ELF-1 (cell line): ENCODE measurements at places on chromosomes 13 and 19.

- peak; percentile 72 for DNase-seq
These were observed 26.4 kb downstream of the DNM2 start for GRCh38 chr19:10744253-10744798.

DNA sequence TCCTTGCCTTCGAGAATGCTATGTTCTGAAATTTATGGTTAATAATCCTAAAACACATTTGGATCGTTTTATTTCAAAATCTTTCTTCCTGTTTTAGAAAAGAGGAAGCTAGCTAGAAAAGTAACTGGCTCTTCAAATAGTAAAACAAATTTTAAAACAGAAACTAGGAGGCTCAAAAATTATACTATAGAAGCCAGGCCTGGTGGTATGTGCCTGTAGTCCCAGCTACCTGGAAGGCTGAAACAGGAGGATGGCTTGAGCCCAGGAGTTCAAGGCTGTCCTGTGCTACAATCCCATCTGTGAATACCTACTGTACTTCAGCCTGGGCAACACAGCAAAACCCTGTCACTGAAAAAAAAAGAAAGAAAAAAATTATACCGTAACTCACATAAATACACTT lies 57.9 kb downstream of the ELF1 start:
- no peak for DNase-seq

GRCh38 chr19:34057155-34057554 lies 115.1 kb upstream of the LSM14A start:
- no peak for DNase-seq

DNA sequence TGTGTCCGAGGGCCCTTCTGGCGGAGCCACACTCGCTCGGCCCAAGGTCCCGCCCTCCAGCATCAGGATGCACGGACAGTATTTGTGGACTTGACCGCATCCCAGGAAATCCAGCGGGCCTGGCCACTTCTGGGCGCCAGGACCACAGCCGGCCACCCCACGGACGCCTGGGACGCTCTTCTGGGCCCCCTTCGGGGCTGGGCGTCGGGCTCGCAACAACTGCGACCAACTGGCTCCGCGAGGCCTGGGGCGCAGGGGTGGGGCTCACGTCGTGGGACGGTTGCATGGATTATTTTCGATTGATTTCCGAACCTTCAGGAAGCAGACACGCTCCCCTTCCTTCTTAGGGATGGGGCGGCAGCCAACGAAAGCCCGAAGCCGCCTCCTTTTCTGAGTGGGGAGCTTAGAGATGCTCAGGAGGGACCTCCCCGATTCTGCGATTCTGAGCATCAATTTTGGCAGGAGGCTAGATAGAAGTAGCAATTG lies 521 bp upstream of the NUP58 start:
- DNase-seq, result no peak

- peak; percentile 42 for DNase-seq
These were observed 636 bp downstream of the SF3A2 start for GRCh38 chr19:2237051-2237868.

- DNase-seq, result no peak
These were observed at the start of gene LGALS14 for GRCh38 chr19:39704181-39705044. TSS of gene LGALS14 (plus strand) at chr19:39704481. CDS start at chr19:39704529, 48 bp downstream.

- peak; percentile 58 for DNase-seq
These were observed 13.2 kb downstream of the FUZ start for GRCh38 chr19:49799798-49800376.

DNA sequence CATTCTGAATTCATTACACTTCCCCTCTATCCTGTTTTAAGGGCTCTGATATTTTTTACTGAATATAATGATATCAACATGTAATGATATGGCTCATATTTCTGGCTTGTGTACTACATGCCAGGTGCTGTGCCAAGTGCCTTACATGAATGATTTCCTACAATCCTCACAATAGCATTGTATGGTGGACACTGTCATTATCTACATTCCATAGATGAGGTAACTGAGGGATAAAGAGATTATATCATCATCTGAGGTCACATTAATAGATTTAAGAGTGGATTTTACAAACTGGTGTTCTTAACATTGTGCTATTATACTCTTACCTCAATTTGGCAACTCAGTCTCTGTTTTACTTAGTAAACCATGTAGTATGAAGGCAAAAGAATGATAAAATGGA lies 502.0 kb downstream of the LIG4 start:
- DNase-seq, result no peak

- DNase-seq, result no peak
These were observed 12.8 kb downstream of the PPP1R13L start for GRCh38 chr19:45391871-45392665.

GRCh38 chr19:49988433-49988832 lies 27.5 kb upstream of the SIGLEC11 start:
- no peak for DNase-seq

- DNase-seq, result no peak
These were observed 3.9 kb downstream of the LACC1 start for GRCh38 chr13:43883631-43884030.

- no peak for DNase-seq
These were observed 46.9 kb upstream of the UQCRFS1 start for GRCh38 chr19:29259867-29260281.

DNA sequence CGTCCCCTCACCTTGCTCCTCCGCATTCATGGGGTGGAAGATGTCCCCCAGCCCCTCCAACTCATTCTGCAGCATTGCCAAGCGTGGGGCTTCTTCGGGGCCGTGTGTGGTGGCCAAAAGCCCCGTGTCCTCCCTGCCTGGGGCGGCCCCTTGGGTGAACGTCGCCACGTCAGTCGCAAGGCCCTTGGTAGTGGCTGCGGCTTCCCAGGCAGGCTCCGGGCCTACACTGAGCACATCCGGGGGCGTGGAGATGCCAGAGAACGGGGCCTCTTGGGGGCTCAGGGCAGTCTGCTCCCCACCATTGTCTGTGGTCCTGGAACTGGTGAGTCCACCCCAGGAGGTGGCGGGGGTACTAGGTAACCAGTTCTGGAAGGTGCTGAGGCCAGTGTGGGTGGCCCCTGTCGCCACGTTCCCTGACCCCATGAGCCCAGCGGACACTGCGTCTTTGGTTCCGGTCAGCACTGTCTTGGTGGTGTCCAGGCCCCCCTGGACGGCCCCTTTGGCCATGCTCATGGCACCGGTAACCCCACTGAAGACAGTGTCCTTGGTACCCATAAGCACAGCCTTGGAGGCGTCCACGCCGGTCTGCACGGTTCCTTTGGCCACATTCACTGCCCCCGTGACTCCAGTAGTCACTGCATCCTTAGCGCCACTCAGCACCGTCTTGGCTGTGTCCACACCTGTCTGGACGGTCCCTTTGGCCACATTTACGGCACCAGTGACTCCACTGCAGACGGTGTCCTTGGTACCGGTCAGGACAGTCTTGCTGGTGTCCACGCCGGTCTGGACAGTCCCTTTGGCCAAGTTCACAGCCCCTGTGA lies 7.6 kb downstream of the PLIN4 start:
- no peak for DNase-seq

GRCh38 chr13:55120631-55121030 lies 2020.1 kb upstream of the PRR20A start:
- DNase-seq, result no peak

- no peak for DNase-seq
These were observed 399.9 kb downstream of the NDFIP2 start for GRCh38 chr13:79880818-79881217.

GRCh38 chr19:4474514-4475022 lies 2.5 kb downstream of the HDGFL2 start:
- DNase-seq, result peak; percentile 70

- no peak for DNase-seq
These were observed 100.7 kb upstream of the OBI1 start for GRCh38 chr13:78759704-78760103.

GRCh38 chr13:74258961-74259360 lies 124.8 kb upstream of the KLF12 start:
- DNase-seq, result no peak

- peak; percentile 57 for DNase-seq
These were observed 10.2 kb downstream of the ANGPTL4 start for GRCh38 chr19:8373867-8374813.

GRCh38 chr19:56176881-56177280 lies 1.1 kb downstream of the GALP start:
- no peak for DNase-seq

GRCh38 chr13:108915634-108916512 lies 286.5 kb downstream of the MYO16 start:
- DNase-seq, result peak; percentile 51

- no peak for DNase-seq
These were observed 294.0 kb upstream of the MIR17HG start for GRCh38 chr13:91053318-91054065.

- no peak for DNase-seq
These were observed 58.7 kb upstream of the TMTC4 start for GRCh38 chr13:100733261-100733660.

DNA sequence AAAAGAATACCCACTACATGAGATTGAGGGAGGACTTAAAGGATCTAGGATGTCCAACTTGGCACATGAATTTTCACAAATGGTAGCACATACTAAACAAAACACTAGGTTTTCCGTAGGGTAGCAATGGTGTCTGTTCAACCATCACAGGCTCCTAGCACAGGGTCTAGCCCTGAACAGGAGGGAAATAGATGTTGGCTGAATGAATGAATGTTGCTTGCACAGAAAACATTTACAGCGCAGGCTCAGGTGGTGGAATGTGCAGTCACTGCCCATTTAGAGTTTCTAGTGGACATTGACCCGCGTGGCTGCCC lies 1.9 kb upstream of the MYCBP2 start:
- DNase-seq, result no peak

- no peak for DNase-seq
These were observed 1.7 kb upstream of the RPS5 start for GRCh38 chr19:58385313-58385890.

DNA sequence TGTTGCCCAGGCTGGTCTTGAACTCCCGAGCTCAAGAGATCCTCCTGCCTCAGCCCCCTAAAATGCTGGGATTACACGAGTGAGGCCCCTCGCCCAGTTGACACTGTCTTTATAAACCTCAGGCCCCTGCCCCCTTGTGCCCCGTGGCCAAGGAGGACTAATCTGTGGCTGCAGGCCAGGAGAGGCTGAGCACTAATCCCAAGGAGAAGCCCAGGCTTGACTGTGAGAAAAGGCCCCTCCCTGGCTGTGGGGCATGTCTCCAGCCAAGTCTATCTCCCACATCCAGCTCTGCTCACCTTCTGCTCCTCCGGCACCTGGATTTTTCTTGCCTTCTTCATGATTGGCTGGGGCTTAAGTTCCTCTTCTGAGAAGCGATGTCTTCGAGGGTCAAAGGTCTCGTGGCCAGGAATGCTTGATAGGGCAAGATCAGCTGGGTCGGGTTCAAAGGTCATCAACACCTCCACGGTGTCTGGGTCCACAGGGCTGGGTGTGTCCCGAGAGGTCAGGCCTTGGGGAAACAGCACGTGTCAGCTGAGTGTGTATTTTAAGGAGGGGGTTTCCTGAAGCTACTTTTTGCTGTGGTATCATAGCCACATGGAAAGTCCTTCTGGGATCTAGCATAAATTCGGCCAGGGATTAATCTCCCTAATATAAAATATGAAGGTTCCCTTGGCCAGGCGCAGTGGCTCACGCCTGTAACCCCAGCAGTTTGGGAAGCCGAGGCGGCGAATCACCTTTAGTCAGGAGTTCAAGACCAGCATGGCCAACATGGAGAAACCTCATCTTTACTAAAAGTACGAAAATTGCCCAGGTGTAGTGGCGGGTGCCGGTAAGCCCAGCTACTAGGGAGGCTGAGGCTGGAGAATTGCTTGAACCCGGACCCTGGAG lies 3.8 kb downstream of the DBP start:
- peak; percentile 73 for DNase-seq

- DNase-seq, result no peak
These were observed 463 bp downstream of the SUGP1 start for GRCh38 chr19:19319732-19320360.

GRCh38 chr19:32287086-32287485 lies 58.3 kb upstream of the ZNF507 start:
- no peak for DNase-seq

DNA sequence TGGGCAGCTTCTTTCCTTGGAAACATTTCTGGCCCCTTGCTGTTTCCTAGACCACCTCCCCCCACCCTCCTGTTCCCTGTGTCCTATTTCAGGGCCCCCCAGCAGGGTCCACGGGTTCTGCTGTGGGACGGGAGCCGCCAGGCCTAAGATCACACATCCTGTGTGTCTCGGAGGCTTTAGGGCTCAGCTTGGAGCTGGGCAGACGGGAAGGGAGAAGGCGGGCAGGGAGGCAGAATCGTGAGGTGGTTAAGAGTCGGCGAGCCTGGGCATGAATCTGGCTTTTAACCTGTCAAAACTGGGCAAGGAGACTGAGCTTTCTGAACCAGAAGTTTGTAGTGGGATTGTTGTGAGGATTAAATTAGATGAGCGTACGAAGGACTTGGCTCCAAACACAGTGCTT lies 4.8 kb downstream of the KCNC3 start:
- no peak for DNase-seq

DNA sequence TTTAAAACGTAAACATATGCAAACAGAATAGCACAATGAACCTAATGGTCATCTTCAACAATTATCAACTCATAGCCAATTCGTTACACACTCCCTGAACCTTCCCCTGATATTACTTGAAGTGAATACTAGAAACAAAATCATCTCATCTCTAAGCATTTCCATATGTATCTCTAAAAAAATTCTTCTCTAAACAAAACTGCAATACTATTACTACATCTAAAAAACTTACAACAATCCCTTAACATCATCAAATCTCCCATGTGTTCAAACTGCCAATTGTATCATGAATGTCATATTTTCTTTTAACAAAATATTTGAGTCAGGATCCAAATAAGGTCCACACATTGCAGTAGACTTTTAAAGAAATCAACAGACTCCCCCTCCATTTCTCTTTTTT lies 61.4 kb downstream of the FRY start:
- no peak for DNase-seq

DNA sequence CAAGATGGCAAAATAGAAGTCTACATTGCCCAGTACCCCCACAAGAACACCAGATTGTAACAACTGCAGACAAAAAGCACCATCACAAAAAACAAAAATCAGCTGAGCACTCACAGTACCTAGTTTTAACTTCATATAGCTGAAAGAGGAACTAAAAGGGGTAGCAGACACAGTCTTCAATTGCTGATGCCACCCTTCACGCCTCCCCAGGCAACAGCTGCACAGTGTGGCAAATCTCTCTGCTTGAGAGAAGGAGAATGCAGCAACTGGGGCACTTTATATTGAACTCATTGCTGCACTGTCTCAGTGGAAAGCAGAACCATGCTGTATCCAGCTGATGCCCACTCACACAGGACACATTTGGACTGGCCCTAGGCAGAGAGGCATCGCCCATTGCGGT lies 2714.5 kb upstream of the PCDH20 start:
- DNase-seq, result no peak

DNA sequence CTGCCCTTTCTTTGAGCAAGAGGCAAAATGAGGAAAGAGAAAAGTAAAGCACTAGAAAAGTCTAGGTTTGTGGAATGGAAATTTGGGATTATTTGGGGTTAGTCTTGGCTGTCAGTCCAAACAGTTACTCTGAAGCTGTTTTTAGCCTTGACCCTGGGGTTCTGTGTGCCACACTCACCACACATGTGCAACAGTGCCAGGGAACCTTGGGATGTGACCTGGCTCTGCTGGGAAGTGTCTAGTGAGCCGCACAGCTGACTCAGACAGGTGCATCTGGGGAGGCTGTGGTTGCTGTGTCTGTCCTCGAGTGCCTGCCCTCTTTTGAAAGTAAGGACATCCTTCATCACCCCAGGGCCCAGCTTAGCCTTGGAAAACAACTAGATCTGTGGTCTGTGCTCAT lies 15.8 kb downstream of the MICOS13 start:
- no peak for DNase-seq

- DNase-seq, result no peak
These were observed 178.0 kb downstream of the OXGR1 start for GRCh38 chr13:96816261-96816660.
